ENCODE measurements at places on chromosomes 5 and 9.

DNA sequence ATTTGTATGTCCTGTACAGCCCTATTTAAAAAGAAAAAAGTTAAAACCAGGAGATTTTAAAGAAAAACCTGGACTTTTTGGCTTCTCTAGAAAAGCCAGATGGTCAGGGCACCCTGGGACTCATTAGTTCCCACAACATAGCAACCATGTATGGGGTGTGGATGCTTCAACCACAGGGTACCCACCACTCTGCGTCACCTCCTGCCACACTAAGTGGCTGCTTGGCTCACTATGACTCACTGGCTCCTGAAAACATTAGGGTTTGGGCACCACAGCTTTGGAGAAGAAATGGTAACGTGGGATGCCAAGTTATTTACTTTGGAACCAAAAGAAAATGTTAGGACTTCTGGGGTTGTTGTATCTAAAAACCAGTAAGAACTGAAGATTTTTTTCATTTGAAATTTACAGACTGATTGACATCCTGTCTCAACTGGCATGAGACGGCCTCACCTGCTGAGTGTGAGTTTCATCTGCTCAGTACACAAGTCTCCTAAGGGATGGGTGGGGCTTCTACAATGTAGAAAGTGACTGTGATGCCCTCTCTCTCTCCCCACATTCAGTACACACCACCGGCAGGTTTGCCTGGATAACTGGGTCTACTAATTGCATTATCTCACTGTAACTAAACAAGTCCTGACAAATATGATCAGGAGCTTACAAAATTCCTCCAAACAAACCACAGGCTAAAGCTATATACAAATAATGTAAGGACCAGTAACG is 103.9 kb downstream of the ESM1 start:
- DNase-seq = no peak

DNA sequence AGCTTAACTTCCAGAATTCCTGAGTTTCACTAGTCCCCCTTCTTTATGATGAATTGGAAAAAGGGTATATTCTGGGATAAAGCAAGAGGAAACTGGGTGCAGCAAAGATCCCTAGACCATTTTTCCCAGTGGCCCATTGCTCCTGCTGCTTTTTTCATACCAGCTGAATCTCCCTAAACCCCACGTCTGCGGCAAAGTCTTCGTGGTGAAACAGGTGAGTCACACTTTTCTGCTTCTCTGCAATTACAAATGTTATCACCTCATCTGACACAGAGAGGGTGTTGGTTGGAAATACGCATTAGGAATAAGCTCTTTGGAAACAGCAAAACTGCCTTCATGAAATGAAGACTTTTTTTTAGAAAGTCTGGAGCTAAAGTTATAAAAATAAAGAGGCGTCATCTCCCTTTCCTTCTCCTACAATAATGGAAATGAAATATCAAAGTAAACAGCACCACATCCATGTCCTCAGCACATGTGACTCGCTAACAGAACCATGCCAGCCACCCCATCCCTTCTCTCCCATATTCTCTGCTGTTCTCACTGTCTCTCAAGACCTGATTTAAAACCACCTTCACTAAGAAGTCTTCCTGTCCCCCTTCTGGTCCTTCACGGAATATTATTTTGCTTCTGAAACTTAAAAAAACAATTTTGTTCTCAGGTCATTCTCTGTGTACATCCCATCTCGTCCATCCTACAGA is 39.5 kb upstream of the GLRX start:
- DNase-seq = peak; percentile 42

DNA sequence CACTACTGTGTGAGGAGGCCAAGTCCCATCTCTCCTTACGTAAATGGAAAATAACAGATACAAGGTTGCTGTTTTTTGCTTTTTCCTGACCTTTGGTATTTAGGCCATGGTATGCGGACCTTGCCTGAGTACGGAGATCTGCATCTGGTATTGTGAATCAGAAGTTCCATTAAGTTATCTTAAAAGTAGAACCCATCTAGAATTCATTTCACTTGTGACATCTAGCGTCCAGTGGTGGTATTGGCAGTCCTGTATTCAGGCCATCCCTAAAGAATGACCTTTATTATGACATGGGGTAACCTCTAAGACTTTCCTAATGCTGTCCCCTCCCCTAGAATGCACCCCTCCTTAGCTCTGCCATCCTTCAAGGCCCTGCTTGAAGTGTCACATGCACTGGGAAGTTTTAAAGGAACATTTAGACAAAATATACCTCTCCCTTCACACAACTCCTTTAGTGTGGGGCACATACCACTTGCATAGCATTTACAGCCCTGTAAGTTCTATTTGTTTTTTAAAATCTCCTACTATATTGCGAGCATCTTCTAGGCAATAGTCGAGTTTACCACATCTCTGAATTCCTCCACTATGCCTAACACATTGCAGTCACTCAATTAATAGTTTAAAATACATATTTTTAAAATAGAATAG is 1.9 kb upstream of the SPDL1 start:
- DNase-seq = peak; percentile 55

- DNase-seq = no peak
Measured at GRCh38 chr5:142250119-142250518, 74.7 kb downstream of the SPRY4 start.

DNA sequence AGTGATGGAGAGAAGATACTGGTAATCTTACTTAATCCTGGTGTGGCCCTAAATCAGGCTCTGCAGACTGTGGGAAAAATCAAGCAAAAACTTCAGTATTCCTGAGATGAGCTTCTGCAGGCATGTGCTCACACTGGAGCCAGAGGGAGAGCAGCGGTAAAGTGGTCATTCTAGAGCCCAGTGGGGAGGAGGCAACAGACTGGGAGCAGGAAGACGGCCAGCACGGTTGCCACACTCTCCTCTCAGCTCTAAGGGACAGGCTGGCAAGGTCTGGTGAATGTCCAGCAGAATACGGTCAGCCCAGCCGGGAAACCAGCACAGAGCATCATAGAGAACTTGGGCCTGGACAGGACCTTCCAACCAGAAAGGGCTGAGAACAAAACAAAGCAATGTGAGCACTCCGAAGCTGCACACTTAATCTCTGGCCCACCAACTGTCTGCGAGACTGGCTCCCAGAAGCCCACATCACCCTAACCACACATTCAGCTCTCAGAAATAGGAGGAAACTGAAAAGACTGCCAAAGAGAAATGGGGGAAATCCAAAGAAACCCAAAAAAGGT is 30.3 kb downstream of the MED27 start:
- DNase-seq = no peak

- DNase-seq = no peak
Measured at GRCh38 chr5:137506296-137506695, 7.2 kb upstream of the SPOCK1 start.
